ENCODE measurements at places on chromosomes 7 and 10.

DNA sequence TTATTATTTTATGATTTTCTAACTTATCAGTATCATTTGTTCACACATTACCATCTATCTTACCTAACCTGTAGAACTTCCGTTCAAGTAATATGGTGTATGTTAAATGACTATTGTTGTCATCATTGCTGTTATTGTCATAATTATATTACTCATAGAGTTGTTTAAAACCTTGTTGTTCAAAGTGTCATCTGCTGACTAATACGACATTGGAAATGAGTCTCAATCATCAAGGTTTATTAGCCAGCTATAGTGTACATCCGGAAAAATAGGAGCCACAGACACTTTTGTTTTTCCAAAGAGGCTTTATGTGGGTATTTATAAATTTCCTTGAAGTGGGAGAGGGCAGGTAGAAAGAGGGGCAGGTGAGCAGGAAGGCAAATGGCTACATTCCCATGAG is 386.9 kb upstream of the LRRTM3 start:
- no peak for DNase-seq

DNA sequence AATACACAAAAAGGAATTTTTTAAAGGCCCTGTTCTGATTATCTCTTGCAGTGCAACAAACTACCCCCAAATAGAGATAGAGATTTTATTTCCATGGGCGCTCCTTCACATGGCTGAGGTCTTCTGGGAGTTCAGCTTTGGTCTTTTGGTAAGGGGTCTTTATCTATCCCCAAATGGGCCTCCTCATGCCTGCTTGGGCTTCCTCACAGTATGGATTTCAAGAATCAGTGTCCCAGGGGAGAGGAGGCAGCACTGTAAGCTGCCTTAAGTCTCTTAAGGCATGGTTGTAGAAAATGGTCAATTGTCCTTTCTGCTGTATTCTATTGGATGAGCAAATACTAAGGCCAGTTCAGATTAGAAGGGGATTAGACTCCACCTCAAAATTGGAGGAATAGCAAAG is 966.2 kb downstream of the TYW1 start:
- no peak for DNase-seq

DNA sequence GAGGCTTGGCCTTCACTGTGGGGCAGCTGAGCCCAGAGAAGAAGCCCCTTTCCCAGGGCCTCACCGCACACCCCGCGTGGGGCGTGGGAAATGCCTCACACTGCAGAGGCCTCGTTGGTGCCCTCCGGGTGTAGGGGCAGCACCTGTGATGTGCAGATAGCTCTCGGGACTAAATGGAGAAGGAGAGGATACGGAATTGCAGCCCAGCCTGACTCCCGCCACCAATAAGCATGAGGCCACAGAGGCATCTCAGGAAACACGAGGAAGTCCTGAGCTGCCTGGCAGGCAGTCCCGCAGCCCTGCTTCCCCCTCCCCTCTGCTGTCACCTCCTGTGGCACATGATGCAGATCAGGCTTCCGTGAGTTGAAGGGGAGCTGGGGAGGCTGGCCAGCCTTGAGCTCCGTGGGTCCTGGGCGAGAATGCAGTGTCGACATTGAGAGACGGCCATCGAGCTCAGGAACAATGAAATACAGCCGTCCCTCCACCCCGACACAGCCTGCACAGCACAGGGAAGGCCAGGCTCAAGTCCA is 59.6 kb upstream of the PPP2R2D start:
- no peak for DNase-seq

DNA sequence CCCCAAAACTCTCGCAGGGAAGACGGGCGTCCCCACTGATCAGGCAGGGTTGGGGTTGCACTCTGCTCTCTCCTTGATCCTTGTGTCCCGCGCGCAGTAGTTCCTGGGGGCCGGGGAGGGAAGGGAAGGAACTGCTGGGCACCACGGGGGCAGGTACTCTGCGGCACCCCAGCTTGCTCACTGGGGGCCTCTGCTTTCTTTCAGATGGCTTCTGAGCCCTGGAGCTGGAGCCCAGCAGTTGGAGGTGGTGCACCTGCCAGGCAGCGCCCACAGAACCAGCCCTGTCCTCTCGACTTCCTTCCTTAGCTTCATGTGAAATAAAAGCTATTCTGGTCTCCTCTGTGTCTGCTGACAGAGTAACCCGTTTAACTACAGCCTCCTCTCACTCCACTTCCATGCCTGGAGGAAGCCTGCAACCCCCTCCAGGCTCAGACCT is 12.2 kb downstream of the PLAC9 start:
- no peak for DNase-seq

DNA sequence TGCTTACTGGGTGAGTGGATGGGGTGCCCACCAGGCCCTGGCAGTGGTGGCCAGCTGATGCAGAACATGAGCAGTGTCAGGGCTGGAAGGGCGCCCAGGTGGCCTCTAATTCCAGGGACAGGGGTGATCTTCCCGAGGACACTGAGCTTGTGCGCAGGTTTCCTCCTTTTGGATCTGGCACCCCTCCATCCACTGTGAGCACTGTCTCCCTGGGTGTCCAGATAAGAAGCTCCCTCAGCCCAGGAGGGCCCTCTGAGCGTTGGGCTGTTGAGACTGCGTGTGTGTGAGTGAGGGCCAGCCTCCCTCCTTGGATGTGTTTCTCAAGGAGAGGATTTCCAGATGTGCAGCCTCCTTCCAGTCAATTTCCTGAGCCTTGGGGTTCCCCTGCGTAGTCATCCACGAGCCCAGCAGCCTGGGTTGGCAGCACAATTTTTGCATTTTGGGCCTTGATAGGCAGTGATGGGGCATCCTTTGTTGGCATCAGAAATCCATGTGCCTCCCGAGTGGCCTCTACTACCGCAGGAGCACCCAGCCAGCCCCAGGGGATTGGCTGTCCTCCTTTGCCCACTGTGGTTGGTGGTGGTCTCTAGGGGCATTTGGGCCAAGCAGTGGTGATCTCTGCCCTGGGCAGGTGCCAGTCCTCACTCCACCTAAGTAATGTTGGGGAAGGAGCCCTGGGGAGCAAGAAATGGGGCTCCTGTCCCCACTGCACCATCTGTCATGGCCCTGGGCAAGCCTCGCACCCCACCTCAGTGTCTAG is 20.9 kb upstream of the BTBD16 start:
- no peak for DNase-seq

DNA sequence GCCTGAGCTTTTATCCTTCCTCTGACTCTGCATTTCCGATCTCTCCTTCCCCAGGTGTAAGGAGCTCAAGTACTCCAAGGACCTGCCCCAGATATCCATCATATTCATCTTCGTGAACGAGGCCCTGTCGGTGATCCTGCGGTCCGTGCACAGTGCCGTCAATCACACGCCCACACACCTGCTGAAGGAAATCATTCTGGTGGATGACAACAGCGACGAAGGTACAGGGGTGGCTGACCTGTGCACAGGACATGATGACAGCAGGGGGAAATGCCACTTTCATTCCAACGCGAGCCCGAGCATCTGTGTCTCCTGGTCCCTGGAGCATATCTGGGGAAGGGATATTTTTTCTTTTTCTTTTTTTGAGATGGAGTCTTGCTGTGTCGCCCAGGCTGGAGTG is 256.2 kb downstream of the GALNT17 start:
- peak; percentile 46 for DNase-seq

DNA sequence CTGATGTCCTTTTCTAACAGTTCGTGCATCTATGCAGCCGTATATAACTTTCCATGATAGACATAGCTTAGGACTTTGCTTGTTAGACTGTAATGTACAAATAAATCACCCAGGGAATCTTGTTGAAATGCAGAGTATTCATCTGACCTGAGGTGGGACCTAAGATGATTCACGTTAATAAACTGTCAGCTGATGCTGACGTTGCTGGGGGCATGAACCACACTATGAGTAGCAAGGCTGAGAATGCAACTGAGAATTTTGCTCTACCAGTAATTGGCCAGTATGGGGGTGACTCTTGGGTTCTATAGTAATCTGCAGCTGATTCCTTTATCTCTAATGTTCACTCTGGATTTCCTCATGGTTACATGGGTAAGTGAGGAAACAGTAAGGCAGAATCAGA is 130.1 kb upstream of the MALRD1 start:
- DNase-seq, result no peak

GRCh38 chr10:125011926-125012705 is 70.2 kb downstream of the ZRANB1 start:
- DNase-seq, result peak; percentile 86

- DNase-seq, result no peak
These were observed 207.6 kb upstream of the KLF6 start for GRCh38 chr10:3992382-3993178.

- DNase-seq, result no peak
These were observed 18.9 kb downstream of the CEP55 start for GRCh38 chr10:93515071-93516005.

- DNase-seq, result no peak
These were observed 350.6 kb upstream of the MKI67 start for GRCh38 chr10:128476845-128477244.

- DNase-seq, result no peak
These were observed 81.4 kb downstream of the ABI1 start for GRCh38 chr10:26779176-26779860.

DNA sequence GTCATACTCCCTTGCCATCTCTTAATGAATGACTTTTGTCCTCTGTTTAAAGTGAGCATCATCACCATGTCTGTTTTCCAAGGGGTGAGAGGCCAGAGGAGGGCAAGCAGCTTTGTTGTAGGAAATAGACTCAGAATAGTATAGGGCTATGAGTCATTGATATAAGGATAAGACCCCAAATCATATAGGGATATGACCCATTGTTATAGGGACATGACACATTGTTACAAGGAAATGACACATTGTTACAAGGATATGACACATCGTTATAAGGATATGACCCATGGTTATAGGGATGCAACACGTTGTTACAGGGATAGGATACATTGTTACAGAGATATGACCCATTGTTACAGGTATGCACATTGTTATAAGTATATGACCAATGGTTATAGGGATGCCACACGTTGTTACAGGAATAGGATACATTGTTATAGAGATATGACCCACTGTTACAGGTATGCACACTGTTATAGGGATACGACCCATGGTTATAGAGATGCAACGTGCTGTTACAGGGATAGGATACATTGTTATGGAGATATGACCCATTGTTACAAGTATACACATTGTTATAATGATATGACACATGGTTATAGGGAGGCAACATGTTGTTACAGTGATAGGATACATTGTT is 311.1 kb upstream of the ADARB2 start:
- no peak for DNase-seq

GRCh38 chr10:48257407-48257961 is 17.0 kb downstream of the FRMPD2 start:
- no peak for DNase-seq

- DNase-seq, result no peak
These were observed 552.3 kb downstream of the PTPRN2 start for GRCh38 chr7:158035343-158035742.

- no peak for DNase-seq
These were observed 259.6 kb upstream of the PPP2R2D start for GRCh38 chr10:131641231-131641630.

DNA sequence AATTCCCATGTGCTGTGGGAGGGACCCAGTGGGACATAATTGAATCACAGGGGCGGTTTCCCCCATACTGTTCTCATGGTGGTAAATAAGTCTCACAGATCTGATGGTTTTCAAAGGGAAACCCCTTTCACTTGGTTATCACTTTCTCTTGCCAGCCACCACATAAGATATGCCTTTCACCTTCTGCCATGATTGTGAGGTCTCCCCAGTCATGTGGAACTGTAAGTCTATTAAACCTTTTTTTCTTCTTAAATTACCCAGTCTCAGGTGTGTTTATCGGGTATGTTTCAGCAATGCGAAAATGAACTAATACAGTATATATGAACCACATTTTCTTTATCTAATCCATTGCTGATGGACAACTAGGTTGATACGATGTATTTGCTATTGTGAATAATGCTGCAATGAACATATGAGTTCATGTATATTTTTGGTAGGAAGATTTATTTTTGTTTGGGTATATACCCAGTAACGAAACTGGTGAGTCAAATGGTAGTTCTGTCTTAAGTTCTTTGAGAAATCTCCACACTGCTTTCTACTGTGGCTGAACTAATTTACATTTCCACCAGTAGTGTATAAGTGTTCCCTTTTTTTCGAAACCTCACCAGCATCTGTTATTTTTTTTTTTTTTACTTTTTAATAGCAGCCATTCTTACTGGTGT is 70.0 kb upstream of the HGF start:
- DNase-seq, result no peak

DNA sequence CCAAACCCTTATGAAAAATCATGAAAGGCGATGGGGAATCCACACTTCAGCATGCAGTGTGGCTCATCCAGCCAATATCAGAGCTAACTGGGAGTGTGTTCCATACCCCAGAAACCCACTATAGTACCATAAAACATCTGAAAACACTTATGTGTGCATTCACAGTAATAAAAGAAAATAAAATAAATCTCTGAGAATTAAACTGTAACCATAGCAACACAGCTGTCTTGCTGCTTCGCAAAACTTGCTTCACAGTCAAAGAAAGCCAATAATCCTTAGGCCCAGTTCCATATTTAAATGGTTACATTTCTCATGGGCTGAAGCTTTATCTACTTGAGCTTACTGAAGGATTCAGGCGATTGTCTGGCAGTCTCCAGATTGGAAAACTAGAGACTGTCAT is 19.9 kb upstream of the POLR1F start:
- DNase-seq, result no peak

DNA sequence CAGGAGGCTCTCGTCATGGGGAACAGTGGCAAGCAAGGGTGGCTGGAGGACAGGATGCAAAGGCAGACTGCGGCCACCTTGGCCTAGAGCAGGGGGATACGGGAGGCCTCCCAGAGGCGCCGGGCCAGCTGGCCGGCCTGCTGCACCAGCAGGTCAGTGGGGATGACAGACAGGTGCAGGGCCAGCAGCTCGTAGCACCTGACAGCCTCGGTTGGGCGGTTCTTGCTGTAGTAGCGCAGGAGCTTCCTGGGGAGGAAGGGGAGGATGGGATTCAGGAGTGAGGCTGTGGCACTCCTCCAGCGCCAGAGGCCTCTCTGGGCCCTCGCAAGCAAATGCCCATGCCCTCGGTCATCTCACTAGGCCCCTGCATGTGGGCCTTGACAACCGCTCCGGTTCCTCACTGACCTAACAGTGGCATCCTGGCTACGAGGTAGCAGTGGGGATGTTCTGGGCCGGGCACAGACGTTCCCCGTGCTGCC is 2.5 kb upstream of the PYROXD2 start:
- DNase-seq, result peak; percentile 60

DNA sequence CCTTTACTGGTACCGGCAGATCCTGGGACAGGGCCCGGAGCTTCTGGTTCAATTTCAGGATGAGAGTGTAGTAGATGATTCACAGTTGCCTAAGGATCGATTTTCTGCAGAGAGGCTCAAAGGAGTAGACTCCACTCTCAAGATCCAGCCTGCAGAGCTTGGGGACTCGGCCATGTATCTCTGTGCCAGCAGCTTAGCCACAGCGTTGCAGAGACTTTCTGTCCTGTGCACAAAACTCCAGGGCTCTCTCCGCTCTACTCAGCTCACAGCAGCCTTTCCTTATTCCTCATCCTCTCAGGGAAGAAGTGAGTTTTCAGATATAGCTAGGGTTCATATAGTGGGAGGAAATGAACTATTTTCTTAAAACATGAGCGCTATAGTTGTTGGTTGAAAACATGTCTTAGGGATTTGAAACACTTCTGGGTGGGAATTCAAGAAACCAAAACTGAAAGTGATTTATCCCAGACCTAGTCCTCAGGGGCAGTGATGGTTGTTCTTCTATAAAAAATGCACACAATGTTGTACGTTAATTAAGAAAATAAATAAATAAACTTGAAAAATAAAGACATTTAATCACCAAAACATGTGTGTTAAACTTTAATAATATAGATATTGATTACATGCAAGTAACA is 150.2 kb upstream of the PRSS58 start:
- DNase-seq, result no peak

GRCh38 chr10:15859509-15859905 is 800 bp downstream of the MINDY3 start:
- DNase-seq, result no peak

- DNase-seq, result no peak
These were observed 978.6 kb downstream of the SORCS1 start for GRCh38 chr10:106185951-106186350.

Measured in ascending aorta (tissue), 2 donors.